ENCODE measurements at places on chromosomes 12 and 14. TPM values are rescaled to one million over a fixed set of nuclear protein-coding genes. Genes with fewer than 3 reads are reported as not detected.

ESPL1 gene
- total RNA-seq, result 14.0 TPM

GRIP1 gene
- 0.22 TPM for total RNA-seq

DIO3 gene
- total RNA-seq, result 6.4 TPM

TPH2 gene
- total RNA-seq, result 0.13 TPM

DCAF4 gene
- total RNA-seq, result 5.8 TPM

ERP27 gene
- total RNA-seq, result 0.46 TPM

PRR4 gene
- 1.6 TPM for total RNA-seq

LRRIQ1 gene
- total RNA-seq, result not detected

ANKS1B gene
- total RNA-seq, result 0.17 TPM

TSPAN19 gene
- total RNA-seq, result not detected

RNASE2 gene
- total RNA-seq, result 0.81 TPM

SRSF5 gene
- 151 TPM for total RNA-seq

RPGRIP1 gene
- 0.98 TPM for total RNA-seq

C12orf54 gene
- not detected for total RNA-seq

ANAPC7 gene
- total RNA-seq, result 16.8 TPM

LIN7A gene
- 22.1 TPM for total RNA-seq
